ENCODE measurements at places on chromosomes 11 and 22.

- DNase-seq, result peak; percentile 33
Measured at GRCh38 chr11:32231909-32232493, 141.1 kb downstream of the RCN1 start.

DNA sequence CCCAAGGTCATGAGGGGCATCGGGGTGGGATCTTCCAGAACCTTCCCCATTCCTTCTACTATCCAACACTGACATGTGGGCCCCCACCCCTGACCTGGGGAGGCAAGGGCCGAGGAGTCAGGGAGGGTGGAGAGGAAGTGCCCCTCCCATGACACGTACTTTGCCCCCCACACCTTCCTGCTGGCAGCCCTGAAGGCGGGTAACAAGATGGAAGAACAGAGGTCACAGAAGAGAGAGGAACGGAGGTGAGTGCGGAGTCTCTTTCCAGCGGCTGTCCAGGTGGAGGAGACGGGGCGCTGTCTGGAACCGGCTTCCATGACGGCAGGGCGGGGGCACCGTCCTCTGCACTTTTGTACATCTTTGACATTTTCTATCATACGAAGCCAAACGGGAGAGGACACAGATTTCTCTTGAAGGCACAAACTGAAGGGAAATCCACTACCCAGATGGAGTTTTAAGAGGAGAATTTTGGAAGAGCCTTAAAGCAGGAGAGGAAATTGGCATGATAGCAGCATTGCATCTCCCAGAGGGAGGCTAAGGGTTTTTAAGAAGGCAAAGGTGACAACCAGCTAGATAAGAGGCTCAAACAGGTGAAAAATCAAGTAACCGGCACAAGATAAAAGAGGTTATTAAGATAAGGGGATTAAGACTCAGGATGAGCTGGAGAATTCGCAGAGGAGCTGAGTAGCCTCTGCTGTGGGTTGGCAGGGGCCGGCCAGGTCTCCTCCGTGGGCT, 16.7 kb downstream of the OSBPL5 start:
- DNase-seq, result no peak

GRCh38 chr11:79438631-79439409, 2.0 kb downstream of the TENM4 start:
- DNase-seq, result no peak

GRCh38 chr11:104033561-104033960, 2.9 kb upstream of the DDI1 start:
- DNase-seq, result no peak

DNA sequence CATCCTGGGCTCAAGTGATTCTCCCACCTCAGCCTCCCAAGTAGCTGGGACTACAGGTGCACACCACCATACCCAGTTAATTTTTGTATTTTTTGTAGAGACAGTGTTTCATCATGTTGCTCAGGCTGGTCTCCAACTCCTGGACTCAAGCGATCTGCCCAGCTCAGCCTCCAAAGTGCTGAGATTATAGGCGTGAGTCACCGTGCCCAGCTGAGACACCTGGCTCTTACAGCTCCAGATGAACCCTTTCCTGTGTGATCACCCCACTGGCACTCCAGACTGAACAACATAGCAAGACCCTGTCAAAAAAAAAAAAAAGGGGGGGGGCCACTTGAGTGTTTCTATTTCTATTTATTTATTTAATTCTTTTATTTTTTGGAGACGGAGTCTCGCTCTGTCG, 1.0 kb upstream of the ADSL start:
- no peak for DNase-seq

DNA sequence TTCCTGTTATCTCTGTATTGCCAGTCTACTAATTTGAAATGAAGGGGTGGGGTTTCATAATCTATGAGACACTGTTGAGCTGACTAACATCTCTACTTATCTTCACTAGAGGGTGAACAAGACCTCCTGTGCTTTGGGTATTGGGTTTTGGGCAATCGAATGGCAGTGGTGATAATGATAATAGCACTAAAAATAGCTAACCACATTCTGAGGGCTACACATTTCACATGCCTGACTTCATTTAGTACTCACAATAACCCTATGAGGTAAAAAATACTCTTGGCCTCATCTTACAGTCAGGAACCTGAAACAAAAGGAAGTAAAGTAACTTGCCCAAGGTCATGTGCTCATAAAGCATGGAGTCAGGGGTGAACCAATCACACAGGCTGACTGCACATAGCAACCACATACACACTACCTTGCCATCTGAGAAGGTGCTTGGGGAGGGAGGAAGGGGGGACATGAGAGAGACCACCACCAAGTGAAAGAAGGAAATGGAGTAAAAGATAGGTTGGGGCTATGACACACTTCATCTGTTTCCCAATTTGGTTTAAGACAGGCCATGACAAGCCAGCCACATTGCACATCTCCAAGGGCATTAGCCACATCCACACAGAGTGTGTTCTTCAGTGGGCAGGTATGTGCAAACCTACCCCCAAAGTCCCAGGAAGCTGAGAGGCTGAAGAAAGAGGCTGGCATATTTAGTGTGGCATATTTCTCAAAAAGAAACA, 387.6 kb upstream of the DDI1 start:
- DNase-seq, result no peak

- DNase-seq, result no peak
Measured at GRCh38 chr11:27423125-27423524, 49.5 kb downstream of the LGR4 start.

DNA sequence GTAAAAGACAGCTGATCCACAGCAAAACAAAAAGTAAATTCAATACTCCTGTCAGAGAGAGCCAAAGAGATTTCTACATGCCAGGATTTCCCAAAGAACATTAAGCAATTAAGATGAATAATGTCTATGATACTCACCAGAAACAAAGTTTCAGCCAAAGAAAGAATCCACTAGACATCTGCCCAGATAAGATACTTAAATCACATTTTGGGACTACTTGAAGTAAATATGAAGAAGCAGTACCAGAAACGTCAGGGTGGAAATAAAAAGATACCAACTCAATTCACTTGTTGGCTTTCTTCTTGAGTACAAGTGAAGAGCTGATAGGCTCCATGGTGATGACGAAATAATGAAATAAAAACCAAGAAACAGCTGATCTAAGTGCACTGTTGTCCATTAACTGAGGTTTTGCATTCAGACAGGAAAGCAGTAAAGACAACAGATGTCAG, 31.6 kb upstream of the ARHGAP32 start:
- no peak for DNase-seq

- no peak for DNase-seq
Measured at GRCh38 chr11:14886513-14886912, 5.5 kb downstream of the CYP2R1 start.

- DNase-seq, result no peak
Measured at GRCh38 chr22:47570851-47571250, 808.4 kb downstream of the TBC1D22A start.

DNA sequence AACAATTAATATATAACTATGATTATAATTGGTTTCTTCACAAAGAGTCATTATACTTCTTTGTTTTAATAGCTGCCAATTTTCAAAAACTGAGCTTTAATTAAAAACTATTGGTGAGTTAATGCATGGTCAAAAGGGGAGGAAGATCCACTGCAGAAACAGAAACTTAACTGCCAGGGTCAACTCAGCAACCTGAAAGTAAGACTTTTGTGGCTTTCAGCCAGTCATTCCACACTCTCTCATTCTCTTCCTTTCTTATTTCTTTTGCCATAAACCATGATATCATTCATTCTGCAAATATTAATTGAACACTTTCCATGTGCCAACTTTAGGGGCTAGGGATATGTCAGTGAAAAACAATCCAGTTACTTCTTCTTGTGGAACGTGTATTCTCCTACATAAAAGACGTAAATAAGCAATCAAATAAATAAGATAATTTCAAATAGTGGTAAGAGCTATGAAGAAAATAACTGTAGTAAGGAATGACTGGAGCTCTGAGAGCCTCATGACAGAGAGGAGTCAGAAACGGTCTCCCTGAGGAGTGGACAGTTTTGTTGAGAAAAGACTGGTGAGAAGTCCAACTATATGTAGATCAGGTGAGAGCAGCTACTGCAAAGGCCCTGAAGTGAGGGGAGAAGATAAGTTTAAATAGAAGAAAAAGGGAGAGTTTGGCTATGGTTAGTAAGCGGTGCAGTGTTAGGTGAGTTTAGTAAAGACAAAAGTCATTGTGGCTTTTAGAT, 130.5 kb downstream of the GRIA4 start:
- DNase-seq, result no peak

GRCh38 chr11:116224889-116225200, 547.9 kb downstream of the BUD13 start:
- DNase-seq, result no peak

DNA sequence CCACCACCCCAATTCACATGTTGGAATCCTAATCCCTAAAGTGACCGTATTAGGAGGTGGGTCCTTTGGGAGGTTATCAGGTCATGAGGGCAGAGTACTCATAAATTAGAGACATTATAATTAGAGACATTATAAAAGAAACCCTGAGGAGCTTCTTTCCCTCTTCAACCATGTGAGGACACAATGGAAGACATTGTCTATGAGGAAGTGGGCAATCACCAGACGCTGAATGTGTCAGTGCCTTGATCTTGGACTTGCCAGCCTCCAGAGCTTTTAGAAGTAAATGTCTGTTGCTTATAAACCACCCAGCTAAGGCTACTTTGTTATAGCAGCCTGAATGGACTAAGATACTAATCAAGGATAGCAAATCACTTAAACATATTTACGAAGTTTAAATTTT, 14.8 kb downstream of the GAB2 start:
- DNase-seq, result no peak

GRCh38 chr11:84673753-84674152, 953.4 kb downstream of the DLG2 start:
- DNase-seq, result no peak

DNA sequence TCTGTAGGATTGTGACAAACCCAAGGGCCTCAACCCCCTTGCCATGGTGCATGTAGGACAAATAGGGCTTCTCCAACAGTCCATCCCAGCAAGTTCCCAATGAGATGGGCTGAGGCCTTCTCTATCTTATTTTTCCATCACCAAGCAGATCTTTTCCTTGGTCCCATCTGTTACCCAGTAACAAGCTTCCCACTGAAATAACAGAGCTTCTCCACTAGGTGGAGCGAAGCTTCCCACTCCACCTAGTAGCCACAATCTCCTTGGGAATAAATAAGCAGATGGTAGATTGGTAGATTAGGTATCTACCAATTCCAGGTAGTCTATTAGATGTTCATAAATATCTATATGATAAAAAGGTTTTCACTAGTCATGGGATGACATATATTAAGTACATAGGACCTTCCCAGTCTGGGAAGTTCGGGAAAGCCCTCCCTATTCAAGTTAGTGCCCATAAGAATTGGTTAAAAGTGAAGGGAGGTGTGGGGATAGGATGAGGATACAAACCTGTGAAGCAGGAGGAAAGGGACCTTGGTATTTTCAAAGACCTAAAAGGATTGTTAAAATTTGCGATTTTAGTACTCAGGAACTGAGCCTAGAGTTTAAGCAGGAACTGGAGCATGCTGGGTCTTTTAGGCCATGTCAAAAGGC, 5.9 kb upstream of the OR52L1 start:
- DNase-seq, result peak; percentile 25

DNA sequence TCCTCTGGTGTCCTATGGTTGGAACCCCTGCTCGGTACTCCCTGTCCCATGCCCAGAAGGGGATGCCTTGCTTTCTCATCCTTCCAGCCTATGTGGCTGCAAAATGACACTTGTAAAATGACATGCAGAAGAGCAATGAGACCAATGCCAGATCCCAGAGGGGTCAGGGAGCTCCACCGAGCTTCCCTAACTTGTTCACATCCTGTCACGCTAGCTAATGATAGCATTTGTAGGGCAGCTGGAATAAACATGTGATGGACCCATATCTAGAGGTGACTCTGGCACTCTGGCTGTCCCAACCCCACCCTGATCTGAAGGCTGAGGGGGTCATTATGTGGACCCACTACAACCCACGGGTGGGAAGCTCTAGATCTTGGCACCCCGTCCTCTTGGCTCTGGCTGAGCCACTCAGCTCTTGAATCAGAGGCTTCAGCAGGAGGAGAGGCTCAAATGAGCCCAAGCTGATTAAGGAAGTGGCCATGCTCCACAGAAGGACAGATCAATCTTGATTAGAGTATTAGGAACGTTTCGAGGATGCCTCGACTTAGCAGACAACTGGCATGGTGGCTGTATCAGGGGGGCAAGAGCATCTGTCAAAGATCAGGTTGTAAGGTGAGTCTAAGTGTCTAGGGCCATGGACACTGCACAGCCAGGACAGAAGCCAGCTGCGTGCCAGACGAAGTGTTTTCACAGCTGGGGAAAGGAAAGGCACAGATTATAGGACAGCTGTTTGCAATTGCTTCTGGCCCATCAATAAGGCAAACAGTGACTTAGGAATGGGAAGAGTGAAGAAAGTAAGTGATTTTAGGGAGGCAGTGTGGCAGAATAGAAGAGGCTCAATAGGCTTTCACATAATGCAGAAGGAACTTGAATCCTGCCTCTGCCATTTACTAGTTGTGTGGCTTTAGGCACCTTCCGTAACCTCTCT, 182.8 kb downstream of the KIRREL3 start:
- no peak for DNase-seq

DNA sequence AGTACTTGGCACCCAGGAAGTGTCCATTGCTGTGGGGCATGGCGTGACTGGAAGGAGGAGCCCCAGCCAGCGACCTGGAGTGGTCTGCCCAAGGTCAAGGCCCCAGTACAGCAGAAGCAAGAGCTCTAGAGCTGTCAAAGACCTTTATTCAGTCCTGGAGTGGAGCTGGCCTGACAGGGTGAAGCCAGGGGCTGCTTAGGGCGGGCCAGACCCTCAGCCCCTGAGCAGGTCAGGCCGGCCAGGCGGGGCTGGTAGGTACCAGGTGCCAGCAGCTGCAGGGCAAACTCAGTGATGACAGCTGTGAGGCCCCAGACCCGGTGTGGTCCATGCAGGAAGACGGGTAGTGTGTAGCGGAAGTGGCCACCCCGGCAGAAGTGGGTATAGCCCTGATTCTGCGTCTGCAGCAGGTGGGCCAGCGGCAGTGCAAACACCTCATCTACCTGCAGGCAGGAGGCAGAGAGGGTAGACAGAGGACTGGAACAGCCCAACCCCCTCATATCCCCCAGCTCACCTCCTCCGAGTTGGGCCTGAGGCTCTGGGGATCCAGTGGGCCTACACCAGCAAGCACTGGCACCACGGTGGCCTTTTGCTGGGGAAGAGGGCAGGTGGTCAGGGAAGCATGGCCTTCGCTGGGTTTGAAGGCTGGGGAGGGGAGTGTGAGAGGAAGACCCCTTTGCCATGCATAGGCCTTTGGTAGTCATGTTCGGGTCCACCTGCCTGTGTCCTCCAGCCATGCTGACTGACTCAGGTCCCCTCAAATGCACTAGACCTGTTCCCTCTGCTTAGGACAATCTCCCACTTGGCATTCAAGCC, 1.7 kb downstream of the NUDT8 start:
- DNase-seq, result no peak

DNA sequence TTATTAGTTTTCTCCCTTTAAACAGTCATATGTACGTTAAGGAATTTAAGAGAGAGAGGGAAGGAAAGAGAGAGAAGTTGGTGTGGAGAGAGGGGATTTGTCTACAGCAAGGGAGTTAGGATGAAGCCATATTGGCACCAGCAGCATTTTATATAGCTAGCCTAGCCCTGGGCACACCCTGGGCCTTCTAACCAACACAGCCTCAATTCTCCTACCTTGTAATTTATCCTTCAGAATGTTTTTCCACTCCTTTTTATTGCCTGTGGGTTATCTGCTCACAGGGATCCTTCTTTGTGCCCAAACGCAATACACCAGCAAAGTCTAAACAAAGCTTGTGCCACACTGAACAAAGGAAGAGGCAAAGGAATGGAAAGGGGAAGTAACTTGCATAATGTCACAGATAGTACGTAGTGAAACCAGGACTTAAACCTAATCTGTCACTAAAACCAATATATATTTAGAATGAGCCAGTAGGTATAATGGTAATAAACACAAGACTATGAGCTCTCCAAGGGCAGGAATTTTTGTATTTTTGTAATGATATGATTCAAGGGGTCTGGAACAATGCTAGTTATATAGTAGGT, 613.8 kb upstream of the TENM4 start:
- no peak for DNase-seq

- no peak for DNase-seq
Measured at GRCh38 chr22:27982630-27983180, 63.6 kb upstream of the PITPNB start.
